ENCODE measurements at places on chromosomes 6 and 20.

DNA sequence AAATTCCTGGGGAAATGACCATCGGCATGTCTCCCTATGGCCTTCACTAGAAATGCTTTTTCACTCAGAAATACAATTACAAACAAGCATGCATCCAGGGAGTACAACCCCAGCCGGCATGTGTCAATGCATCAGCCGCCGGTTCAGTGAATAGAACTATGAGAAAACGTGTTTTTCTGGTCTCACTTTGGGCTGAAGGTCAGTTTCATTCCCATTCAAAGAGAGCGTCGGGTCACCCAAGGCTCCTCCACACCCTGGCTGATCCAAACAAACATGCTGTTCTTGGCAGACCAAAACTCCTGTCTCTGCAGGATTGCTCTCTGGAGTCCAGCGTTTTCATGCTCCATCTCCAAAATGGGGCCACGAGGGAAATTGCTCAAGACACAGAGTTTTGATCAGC is 35.5 kb upstream of the NXT1 start:
- DNase-seq, result no peak

- no peak for DNase-seq
Observed at GRCh38 chr6:51648236-51648635, 439.2 kb downstream of the PKHD1 start.

- no peak for DNase-seq
Observed at GRCh38 chr6:54262971-54263370, 45.3 kb upstream of the TINAG start.

- no peak for DNase-seq
Observed at GRCh38 chr6:111737065-111737521, 131.4 kb upstream of the TRAF3IP2 start.

DNA sequence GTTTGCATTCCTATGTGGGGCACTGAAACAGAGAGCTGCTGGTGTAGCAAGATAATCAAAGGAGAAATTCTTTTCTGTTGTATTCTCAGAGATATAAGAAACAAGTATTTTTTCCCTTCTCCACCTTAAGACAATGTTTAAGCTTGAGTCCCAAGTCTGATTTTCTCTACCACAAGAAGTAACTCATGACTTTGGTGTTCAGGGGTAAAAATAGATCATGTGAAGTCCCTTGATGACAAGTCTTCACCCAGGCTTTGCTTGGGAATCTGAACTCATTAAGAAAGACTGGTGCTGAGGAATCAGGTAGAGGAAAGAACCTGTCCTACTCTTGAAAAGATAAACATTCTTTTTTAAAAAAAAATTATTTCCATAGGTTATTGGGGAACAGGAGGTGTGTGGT is 205.6 kb downstream of the ALDH8A1 start:
- DNase-seq, result no peak

- DNase-seq, result no peak
Observed at GRCh38 chr6:140850438-140850837, 1282.3 kb upstream of the GJE1 start.

DNA sequence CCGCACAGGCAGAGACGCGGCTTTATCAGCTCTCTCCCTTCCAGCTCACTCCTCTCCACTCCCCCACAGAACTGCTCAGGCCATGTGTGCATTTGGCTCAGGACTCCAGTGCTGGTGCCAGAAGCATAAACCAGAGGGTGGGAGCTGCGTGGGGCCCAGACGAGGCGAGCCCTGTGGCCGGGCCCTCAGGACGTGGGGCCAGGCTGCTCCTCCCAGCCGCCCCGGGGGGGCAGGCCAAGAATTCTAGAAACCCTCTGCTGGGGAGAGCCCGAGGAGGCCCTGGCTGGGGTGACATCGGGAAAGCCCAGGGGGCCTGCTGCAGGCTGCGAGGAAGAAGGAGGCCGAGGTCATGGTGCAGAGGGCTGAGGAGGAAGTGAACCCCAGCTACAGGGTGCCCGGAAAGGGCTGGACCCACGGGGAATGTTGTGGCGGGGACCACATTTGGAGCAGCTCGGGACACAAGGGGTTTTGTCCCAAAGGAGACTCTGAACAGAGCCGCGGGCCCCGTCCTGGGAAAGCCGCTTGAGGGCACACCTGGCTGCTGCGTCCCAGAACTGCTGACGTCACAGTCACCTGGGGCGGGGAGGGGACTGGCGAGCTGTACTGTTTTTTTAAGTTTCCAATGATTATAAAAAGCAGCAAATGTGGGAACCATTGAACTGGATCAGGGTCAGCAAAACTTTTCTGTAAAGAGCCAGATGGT is 107.1 kb downstream of the BANF2 start:
- peak; percentile 77 for DNase-seq

DNA sequence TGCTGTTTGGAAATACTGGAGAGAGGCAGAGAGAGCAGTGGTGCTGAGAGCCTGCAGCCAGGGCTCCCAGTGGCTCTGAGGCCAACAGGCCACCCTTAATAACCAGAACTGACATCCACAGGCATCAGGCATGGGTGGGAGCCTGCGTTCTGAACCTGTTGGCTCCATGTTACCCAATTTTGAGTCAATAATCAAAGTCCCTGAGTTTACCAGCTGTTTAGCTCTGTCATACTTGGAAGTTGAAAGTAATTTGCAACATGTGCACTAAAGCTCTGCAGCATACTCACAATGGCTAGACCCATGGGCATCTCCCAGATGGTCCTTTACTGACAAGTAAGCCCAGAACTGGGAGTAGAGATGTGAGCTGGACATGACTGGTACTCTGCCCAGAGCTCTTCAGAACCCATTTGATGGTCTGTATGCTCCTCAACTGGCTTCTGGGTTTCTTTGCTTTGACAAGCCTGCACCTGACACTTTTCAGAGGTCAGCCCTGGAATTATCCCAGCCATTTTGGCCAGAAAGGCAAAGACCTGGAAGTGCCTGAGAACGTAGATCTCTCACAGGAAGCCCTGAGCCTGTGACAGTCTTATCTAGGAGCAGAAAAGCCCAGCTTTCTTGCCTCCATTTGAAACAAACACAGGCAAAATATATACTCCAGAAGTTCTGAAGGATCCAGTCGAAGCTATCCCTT is 122.4 kb upstream of the CITED2 start:
- DNase-seq, result no peak

DNA sequence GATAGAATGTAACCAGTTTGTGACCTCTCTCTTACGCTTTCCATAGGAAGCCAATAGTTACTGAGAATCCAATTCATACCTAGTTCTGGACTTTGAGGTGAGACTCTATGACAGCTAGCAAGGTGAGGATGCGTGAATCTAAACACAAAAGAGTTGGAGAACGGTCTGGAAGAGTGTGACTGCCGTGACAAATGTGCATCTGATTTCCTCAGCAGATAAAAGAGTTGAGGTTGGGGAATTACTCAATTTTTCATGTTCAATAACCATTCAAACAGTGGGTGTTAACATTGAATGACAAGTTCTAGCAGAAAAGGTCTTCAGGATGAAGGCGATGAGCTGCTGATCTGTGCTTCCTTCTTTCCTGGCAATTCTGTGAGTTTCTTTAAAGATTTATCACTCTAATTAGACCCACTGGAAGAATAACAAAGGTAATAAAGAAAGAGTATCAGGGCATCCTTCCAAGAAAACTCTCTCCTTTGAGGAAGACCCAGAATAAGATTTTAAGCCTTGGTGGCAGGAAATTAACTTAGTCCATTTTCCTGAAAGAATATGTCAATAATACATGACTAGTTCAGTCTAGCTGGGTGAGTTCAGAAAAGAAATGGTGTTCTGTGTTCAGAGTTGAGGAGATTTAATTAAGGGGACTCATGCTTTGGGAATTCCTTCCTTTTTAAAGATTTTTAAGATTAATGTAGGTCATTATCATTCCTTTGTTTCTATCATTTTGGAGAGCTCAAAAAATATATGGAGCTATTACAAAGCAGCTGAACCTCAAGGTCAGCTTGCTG is 24.5 kb downstream of the KIF3B start:
- no peak for DNase-seq

DNA sequence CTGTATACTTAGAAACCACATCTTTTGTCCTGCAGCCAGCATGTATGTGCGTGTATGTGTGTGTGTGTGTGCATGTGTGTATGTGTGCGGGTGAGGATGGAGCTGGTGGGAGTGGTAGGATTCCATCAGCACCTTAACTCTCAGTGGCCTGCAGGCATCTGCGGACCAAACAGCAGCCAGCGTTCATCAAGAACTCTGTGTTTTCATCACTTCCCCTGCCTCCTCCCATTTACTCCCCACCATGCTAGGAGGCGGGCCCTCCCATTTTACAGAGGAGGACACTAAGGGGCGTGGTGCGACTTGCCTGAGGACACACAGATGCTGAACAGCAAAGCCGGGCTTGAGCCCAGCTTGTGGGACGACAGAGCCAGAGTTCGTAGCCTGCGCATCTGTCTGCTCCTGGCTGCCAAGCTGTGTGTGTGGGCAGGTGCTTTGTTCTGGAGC is 8.9 kb downstream of the VSTM2L start:
- DNase-seq, result no peak

GRCh38 chr20:6420336-6420735 is 297.5 kb upstream of the FERMT1 start:
- DNase-seq, result no peak

DNA sequence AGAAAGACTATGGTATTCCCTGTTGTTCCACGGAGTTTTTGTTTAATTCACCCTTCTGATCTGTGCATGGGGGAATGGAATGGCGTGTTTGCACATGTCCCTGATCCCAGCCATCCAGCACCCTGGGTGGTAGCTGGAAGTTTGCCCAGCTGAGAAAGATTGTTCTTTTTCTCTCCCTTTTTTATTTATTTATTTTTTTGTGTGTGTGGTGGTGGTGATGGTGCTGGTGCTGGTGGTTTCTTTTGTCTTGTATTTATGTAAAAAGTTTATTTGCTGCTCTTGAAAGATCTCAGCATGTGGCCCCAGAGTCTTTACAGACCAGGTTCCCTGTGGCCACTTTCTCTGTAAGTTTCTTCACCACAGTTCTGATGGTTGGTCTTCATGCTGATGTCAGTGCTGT is 372.6 kb downstream of the UTRN start:
- DNase-seq, result no peak

GRCh38 chr6:21386744-21387143 is 206.8 kb upstream of the SOX4 start:
- no peak for DNase-seq

- DNase-seq, result no peak
Observed at GRCh38 chr6:27494987-27495385, 22.1 kb upstream of the ZNF184 start.

DNA sequence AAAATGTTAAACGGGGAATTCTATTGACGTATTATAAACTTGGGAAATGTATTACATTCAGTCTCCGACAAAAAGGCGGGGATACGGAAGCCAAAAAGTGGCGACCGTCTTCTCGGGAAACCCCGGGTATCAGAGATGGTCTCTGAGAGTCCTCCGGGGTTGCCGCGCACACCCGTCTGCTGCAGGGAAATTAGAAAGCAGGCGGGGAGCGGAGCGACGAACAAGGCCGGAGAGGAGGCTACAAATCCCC is 1.5 kb downstream of the SALL4 start:
- no peak for DNase-seq

DNA sequence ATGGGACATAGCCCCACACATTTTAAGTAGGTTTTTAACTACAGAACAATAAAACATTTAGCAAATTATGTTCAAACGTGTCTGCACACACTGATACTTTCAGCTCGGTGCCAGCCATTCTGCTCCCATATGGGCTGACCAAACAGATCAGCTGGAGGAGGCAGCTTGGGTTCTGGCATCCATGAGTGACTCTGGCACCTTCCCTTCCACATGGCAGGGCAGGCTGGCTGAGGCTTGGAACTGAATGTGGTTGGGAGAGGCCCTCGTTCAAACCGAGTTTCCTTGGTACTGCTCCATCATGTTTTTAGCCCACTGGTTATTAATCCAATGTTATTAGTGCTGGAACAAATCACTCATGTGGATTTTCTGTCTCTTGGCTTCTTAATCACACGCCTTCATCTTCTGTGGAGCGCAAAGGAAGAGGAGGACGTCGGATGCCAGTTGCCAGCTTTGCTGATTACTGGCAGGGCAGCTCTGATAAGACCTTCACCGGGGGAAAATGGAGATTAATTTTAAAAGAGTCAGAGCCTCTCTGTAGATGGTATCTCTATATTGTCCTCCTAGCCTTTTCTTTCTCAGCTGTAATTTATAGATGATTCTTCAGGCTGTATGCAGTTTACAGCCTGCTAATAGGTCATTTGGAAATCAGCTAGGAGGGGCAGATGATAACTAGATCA is 93.1 kb upstream of the TIAM2 start:
- DNase-seq, result no peak

GRCh38 chr6:7899101-7899888 is 11.3 kb downstream of the TXNDC5 start:
- DNase-seq, result no peak

GRCh38 chr20:49775229-49775693 is 37.4 kb upstream of the SLC9A8 start:
- DNase-seq, result no peak

- no peak for DNase-seq
Observed at GRCh38 chr6:17013701-17014100, 88.1 kb upstream of the STMND1 start.

DNA sequence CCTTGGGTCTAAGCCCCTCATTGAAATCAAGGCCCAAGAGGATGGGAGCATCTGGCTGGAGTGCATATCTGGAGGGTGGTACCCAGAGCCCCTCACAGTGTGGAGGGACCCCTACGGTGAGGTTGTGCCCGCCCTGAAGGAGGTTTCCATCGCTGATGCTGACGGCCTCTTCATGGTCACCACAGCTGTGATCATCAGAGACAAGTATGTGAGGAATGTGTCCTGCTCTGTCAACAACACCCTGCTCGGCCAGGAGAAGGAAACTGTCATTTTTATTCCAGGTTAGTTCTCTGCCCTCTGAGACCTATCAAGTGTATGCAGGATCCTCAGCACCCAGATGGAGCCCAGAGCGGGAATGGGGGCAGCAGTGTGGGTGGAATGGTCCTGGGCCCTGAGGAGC is 5.1 kb downstream of the BTN2A2 start:
- no peak for DNase-seq

GRCh38 chr6:107646176-107646575 is 156.3 kb downstream of the SOBP start:
- no peak for DNase-seq

GRCh38 chr20:49558826-49559225 is 9.1 kb downstream of the PTGIS start:
- DNase-seq, result no peak

DNA sequence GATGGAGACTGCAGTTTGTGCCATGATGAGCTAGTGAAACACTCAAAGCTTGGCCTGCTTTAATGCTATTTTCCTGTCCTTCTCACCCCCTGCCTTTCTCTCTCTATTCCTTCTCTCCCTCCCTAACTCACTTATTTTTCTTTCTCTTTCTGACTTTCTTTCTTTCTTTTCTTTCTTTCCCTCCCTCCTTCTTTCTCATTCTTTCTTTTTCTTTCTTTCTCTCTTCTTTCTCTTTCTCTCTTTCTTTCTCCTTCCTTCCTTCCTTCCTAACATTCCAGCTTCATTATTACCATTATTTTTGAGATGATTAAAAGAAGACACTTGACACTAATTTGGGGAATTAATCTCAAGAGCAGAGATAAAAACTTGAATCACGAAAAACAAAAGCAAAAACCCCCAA is 39.5 kb upstream of the SLC22A23 start:
- no peak for DNase-seq

- DNase-seq, result no peak
Observed at GRCh38 chr6:138287144-138287955, 69.1 kb upstream of the PBOV1 start.

GRCh38 chr6:3623451-3624249 is 127.9 kb downstream of the PXDC1 start:
- no peak for DNase-seq

- no peak for DNase-seq
Observed at GRCh38 chr6:12767016-12767415, 50.4 kb downstream of the PHACTR1 start.

- no peak for DNase-seq
Observed at GRCh38 chr6:54775576-54775975, 71.0 kb upstream of the FAM83B start.
